ENCODE measurements at places on chromosomes 7 and 10.

DNA sequence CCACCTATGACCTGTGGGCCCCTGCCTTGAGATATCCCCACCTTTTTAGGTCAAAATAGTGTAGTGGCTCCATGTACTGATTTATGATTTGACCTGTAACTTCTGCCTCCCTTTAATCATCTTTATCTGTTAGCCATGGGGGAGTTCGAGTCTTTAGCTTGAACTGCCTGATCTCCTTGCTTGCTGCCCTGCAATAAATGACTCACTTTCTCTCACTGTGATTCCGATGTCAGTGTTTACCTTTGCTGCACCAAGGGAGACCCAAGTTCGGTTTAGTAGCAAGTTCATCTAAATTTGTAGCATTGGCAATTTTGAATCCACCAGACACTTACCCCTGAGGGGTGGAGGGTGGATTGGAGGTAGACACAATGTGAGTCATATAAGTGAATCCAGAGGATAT is 814.6 kb upstream of the AUTS2 start:
- DNase-seq = no peak

- peak; percentile 26 for DNase-seq
Observed at GRCh38 chr7:23467806-23468525, 2.3 kb downstream of the IGF2BP3 start.

GRCh38 chr10:124366343-124366742 is 52.4 kb downstream of the OAT start:
- DNase-seq = no peak

GRCh38 chr10:71964743-71965515 is 734 bp downstream of the CHST3 start:
- no peak for DNase-seq

- DNase-seq = peak; percentile 76
Observed at GRCh38 chr7:77439572-77439971, 23.4 kb upstream of the GSAP start.

GRCh38 chr10:93757801-93758507 is at the start of gene LGI1:
TSS of gene LGI1 (plus strand) at chr10:93757936. CDS start at chr10:93758145, 209 bp downstream.
- DNase-seq = no peak
